ENCODE measurements at places on chromosomes 11 and 22.
A peak's percentile ranks its signal among the peaks of the same experiment; 100 is the strongest.

GRCh38 chr11:65906602-65907001, 6.4 kb upstream of the FOSL1 start:
- DNase-seq = no peak

- no peak for DNase-seq
Observed at GRCh38 chr11:7462706-7463105, 22.6 kb upstream of the OLFML1 start.

DNA sequence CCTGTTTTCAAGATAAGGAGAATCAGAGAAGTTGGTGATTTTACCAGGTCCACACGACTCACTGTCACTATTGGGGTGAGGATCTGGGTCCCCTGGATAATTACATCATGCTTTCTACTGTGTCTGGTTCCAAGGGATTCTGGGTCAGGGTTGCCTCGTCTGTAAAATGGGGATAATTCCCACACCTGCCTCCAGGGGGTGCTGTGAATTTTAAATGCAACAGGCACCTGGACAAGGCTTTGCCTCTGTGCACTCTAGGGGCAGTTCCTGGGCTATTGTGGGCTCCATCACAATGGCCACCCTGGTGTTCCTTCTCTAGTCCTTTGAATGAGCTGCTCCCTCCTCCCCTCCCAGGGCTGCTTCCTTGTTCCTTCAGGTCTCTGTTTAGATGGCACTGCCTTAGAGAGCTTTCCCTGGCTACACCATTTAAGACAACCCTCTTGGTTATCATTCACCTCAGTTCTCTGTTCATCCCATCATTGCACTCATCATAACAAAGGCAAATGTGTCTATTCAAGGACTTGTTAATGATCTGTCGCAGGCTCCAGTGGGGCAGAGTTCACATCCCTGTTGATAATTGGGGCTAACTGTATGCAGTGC, 178.6 kb downstream of the MIAT start:
- no peak for DNase-seq

DNA sequence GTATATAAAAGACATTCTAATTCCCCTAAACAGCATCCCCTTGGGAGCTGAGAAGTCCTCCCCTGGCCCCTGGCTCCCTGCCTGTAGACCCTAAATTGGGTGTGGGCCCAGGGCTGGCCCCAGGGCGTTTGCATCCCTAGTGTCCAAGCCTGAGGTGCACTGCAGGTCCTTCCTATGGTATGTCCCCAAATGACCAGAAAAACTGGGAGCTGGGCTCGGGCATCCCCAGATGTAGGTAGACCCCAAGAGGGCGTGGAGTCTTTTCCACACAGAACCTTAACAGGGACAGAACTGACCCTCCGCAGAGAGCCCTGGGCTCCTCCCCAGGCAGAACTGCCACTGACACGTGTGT, 782 bp upstream of the OSBPL5 start:
- DNase-seq = no peak

DNA sequence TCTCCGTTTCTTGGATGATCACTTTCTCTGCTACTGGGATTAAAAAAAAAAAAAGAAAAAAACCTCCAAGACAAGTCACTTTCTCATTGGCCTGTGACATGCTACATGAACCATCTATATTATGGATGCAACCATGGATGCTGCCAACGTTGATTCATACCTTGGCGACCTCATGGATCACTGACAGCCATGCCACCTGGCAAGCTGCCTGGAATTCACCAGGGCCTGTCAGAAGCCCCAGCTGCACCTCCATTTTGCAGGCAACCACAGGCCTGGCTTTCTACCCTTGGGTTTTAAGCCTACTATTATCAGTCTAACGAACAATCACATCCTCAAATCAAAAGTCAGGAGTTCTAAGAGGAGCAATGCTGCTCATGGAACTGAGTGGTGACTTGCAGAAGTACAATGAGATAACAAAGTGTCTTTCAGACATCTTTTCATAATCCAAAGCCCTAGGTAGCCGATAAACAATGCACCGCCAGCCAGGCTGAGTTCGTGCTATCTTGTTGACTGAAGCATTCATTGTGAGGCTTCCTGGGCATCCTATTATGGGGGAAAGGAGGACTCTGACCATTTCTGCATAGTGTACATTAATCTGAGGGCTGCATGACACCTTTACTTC, 48.0 kb upstream of the CADM1 start:
- DNase-seq = no peak

DNA sequence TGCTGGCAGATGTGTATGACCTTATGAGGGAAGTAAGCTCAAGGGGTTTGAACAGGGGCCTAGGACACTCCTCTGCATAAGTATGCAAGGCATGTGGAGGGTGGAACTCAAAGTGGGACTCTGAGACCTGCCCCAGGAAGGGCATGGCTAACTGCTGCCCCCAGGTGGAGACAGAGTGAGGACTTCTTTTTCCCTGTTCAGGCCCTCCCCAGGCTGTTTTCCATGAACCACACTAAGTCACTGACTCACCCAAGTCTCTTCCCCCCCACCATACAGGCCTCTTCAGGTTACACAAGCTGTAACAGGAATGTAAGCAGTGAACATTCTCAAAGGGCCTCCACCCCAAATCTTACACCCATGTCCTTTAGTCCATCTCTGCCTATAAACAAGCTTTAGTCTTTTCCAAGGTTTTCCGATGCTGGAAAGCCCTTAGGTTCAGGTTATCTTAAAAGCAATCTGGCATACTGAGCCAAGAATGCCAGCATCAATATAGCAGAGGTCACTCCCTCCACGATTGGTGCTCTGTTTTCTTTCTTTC, 13.1 kb downstream of the EEF1G start:
- peak; percentile 73 for DNase-seq

DNA sequence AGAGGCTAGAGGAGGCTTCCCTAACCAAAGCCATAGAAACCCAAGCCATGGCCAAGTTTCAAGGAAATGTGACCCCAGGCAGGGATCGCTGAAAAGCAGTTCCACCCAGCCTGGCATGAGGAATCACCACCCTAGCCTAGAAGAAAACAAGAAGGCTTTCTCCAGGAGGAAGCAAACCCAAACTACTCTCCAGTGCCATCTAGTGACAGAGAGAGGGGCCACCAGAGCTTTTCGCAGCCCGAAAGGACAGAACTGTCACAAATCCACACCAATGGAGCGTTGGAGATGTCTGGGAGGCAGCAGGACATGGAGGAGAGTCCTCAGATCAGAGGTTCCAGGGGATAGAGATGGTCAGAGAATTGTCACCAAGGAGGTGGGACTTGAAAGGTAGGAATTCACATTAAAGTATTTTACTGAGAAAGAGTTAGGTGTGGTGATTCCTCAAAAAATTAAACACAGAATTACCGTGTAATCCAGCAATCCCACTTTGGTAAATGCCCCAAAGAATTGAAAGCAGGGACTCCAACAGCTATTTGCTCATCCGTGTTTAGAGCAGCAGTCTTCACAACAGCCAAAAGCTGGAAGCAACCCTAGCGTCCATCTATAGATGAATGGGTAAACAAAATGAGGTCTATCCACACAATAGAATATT, 67.3 kb upstream of the NUP50 start:
- no peak for DNase-seq

DNA sequence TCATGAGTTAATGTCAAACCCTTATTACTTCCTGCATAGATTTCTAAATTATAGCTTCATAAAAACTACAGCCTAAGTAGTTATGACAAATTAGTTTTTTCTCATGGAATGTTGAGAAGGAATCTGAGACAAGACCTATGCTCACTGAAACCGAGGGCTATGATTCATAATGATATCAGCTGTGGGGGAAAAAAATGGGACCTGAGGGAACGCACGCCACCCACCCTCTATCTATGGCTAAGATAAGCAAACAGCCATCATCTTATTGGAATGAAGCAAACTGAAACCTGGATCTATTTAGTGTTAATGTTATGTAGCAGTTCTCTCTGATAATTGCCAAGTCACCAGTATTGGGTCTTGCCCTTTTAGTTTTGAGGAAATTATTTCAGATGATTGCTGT, 906.9 kb upstream of the RAG2 start:
- no peak for DNase-seq

DNA sequence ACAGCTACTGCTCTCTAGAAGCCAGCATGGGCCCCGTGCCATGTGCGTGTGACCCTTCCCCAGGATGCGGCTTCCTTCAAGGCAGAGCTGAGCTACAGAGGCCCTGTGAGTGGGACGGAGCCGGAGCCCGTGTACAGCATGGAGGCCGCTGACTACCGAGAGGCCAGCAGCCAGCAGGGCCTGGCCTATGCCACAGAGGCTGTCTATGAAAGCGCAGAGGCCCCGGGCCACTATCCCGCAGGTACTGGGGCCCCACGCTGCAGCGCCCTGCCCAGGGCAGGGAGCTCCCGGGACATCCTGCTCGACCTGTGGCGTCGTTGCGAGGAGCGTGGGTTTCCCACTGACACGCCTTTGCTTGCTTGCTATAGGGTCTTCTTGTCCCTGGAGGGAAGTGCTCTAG, 34.7 kb downstream of the CTTN start:
- DNase-seq = no peak

DNA sequence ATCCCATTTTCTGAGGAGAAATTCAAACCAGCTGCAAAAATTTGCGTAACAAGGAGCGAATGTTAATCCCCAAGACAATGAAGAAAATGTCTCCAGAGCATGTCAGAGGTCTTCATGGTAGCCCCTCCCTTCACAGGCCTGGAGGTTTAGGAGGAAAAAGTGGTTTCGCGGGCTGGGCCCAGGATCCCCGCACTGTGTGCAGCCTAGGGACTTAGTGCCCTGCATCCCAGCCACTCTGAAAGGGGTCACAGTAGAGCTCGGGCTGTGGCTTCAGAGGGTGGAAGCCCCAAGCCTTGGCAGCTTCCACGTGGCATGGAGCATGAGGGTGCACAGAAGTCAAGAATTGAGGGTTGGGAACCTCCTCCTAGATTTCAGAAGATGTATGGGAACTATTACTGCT, 87.4 kb downstream of the BRD1 start:
- no peak for DNase-seq

DNA sequence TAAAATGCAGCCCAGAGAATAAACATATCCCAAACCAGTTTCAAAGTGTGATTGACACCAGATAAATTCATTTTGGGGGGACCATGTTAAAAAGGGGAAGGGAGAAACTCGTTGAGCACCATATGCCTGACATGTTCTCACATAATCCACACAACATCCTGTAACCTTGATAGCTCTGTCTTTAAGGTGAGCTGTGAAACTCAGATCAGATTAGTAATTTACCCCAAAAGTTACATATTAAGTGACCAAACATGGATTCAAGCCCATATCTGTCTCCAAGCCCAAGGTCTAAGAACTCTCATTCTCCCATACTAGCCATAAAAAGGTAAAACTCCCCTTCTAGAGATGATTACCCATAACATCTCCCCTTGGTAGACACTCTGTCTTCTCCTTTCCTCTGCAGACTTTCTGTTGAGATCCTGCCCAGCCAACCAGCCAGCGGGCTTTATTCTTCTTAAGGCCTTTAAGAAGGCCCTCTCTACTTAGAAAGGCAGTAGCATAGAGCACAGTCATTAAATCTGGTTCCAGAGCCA, 150.7 kb downstream of the CCDC34 start:
- no peak for DNase-seq

GRCh38 chr11:44267006-44267749, 42.8 kb downstream of the ALX4 start:
- no peak for DNase-seq

DNA sequence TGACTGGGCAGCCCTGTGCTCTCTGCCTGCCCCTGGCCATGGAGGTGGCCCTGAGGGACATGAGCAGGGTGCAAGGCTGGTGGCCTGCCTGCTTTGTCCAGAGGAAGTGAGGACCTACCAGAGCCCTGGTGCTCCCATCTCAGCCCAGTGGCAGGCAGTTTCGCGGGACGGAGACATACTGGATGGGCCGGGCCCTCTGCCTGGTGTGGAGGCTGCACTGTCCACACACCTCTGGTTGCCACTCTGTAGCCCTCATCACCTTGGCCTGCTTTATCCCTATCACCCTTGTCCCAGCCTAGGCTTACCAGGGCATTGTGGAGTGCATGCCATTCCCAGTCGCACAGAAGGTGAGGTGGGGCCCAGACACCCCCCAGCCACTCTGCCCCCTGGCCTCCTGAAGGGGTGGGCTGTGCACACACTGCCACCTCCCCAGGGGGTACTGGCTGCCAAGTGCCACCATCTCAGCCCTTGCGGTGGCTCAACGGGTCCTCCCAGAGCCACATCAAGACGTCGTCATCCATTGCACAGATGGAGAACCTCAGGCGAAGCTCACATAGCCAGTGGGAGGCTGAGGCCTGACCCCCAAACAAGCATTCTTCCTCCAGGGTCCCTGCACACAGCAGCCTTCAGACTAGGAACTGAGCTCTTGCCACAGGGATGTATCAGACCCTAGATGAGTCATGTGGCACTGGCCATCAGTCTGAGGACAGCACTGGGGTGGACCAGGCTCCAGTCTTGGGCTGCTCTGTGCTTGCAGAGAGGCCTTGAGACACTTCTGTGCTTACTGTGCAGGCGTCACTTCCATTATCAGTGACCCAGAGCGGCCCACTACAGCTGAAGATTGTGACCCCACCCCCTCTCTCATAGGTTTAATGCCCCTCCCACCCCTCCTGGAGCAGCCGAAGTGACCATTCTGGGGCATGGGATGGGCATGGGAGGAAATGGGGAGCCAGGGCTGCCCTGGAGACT, 176.1 kb downstream of the IGLL1 start:
- DNase-seq = no peak

GRCh38 chr11:80284946-80285785, 844.3 kb upstream of the TENM4 start:
- no peak for DNase-seq

DNA sequence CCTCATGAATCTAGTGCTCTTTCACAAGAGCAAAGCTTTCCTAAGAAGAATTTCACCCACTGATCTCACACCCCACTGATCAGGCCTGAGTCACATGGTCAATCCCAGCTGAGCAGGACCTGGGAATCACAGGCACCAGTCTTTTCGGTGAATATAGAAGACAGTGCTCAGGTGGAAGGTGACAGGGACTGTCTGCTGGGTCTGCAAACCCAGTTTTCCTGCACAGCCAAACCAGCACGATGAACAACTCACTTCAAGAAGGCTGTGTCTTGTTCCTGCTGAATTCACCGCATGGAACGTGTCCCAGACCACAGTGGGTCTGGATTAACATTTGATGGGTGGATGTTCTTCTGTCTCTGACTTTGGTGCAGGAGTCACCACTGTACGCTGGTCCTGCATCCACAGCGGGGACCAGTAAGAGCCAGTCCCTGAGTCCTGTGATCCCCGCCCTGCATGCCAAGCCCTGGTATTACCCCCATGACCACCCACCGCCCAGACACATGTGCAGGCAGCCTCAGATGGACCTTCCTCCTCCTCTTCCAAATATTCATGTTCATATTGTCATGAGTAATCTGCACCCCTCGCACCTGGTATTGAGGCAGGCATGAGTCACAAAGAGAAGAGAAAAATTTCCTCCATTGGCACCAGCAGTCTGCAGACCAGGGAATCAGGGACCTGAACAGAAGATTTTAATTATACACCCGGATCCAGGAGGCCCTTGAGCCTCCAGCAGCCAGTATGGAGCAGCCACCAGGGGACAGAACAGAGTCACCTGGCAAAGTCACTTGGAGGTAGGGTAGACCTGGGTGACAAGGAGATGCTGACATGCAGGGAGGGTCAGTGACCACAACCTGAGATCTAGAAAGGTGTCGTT, 8.6 kb upstream of the IGLL5 start:
- no peak for DNase-seq
